Ascending aorta (tissue), 2 donors: ENCODE measurements at places on chromosomes 1 and 21.

DNA sequence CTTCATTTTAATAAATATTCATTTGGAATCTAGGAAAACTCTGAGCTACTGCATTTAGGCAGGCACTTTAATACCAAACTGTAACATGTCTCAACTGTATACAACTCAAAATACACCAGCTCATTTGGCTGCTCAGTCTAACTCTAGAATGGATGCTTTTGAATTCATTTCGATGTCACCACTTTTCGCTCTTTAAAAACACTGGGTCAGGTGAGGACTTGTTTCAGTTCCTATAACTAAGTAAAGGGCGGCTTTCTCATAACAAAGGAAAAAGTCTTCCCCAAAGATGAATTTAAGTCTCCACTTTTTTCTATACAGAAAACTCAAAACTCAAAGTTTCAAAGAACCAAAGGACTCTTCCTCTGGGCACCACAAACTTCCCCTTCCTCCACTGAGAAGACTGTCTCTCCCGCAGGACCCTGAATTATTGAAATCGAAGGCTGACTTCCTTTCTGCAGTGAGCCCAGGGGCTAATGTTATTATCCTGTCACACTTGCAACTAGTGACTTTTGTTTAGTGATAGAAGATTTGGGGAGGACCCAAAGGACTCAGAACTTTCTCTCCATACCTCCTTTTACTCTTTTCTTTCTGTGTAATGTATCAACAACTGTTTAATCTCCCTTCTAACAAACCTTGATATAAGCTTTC lies 9.7 kb upstream of the DHX9 start:
- no peak for DNase-seq
- H3K4me1 ChIP-seq: no peaks in the 10 kb centered on the region
- no peak overlapping the region for H3K4me3 ChIP-seq
- H3K27ac ChIP-seq: no peak overlapping the region
- peaks cover 3% of the 10 kb centered on the region for H3K36me3 ChIP-seq
- H3K27me3 ChIP-seq: no peaks in the 10 kb centered on the region

- H3K4me1 ChIP-seq: no peaks in the 10 kb centered on the region
- DNase-seq: no peak
- no peak overlapping the region for H3K4me3 ChIP-seq
- H3K27ac ChIP-seq: no peak overlapping the region
Observed at GRCh38 chr21:21146587-21147373, 148.6 kb downstream of the NCAM2 start.

DNA sequence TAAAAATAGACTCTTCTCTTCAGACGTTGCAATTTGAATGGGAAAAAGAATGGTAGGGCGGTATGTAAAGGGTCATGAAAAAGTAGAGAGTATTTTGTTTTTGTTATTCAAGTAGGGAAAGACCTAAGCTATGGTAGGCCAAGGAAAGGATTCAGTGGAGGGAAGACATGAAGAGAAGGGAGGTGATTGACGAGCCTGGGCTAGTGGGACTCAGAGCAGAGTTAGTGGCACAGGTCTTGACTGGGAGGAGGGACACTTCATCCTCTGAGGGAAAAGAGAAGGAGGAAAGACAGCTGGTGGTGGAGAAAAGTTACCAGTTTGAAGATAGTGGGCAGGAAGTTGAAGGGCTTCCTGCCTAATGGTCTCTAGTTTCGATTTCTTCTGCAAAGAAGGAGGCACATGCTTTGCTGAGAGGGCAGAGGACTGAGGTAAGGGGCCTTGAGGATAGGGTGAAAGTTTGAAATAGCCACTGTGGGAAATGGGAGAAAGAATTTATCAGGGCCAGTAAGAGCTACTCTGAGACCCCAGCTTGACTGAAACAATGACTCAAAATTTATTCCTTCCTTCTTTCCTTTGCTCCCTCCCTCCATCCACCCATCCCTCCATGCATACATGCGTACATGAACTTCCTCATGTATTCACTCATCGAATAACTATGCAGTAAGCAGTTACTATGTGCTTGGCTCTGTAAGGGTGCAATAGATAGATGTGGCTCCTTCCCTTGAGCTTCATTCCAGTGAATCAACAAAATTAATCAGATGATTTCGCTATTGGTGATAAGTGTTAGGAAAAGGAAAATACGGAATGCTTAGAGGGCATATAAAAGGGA lies 4.2 kb downstream of the CD48 start:
- H3K27ac ChIP-seq: no peak overlapping the region
- no peak overlapping the region for H3K4me3 ChIP-seq
- no peak for DNase-seq

DNA sequence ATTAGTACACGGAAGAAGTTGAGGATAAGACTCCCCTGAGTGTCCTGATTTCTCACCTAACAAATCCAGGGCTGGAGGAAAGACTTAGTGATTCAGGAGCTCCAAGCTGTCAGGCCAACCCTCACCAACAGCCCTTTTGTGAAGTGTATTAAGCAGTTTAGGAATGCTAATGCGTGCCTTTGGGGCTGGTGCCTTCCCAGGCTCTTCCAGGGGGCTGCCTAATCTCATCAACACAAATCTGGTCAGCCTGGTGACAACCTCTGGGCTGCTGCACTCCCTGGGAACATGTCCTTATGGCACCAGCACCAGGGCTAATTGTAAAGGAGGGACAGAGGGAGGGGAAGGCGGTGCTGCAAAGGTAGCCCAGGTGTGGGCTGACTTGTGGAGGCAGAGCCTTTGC lies 15.5 kb downstream of the CSMD2 start:
- no peak for DNase-seq
- no peaks in the 10 kb centered on the region for H3K4me1 ChIP-seq
- no peak overlapping the region for H3K27ac ChIP-seq
- H3K36me3 ChIP-seq: no peaks in the 10 kb centered on the region
- H3K4me3 ChIP-seq: no peak overlapping the region

DNA sequence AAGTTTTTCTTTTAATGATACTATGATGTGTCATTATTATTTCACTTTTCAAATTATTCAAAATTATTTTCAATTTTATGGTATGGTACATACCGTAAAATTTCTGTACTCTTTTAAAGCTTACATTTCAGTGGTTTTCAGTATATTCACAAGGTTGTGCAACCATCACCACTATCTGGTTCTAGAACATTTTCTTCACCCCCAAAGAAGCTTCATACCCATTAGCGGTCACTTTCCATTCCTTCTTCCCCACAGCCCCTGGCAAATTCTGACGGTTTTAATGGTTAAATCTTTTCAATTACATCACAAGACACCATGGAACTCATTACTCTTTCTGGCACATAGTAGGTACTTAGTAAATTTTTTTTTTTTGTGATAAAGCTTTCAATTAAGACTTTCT lies 22.8 kb upstream of the ATP5PO start:
- no peak overlapping the region for H3K4me3 ChIP-seq
- H3K27ac ChIP-seq: no peak overlapping the region
- H3K4me1 ChIP-seq: peaks cover 9% of the 10 kb centered on the region
- no peaks in the 10 kb centered on the region for H3K27me3 ChIP-seq
- no peak for DNase-seq

GRCh38 chr1:158898722-158899121 lies 32.6 kb upstream of the PYHIN1 start:
- H3K36me3 ChIP-seq: no peaks in the 10 kb centered on the region
- no peaks in the 10 kb centered on the region for H3K4me1 ChIP-seq
- DNase-seq: no peak
- no peak overlapping the region for H3K27ac ChIP-seq

DNA sequence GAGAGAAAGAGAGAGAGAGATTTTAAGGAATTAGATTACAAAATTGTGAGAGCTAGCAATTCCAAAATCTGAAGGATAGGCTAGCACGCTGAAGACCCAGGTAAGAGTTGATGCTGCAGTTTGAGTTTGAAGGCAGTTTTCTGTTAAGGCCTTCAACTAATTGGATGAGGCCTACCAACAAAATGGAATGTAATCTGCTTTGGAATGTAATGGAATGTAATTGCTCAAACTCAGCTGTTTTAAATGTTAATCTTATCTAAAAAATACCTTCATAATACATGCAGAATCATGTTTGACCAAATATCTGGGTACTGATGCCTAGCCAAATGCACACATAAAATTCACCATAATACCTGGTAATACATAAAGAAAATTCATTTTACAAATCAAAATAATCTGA lies 976.1 kb downstream of the LTN1 start:
- no peak overlapping the region for H3K4me3 ChIP-seq
- H3K27me3 ChIP-seq: no peaks in the 10 kb centered on the region
- no peaks in the 10 kb centered on the region for H3K4me1 ChIP-seq
- no peak for DNase-seq
- H3K36me3 ChIP-seq: no peaks in the 10 kb centered on the region
- no peak overlapping the region for H3K27ac ChIP-seq

DNA sequence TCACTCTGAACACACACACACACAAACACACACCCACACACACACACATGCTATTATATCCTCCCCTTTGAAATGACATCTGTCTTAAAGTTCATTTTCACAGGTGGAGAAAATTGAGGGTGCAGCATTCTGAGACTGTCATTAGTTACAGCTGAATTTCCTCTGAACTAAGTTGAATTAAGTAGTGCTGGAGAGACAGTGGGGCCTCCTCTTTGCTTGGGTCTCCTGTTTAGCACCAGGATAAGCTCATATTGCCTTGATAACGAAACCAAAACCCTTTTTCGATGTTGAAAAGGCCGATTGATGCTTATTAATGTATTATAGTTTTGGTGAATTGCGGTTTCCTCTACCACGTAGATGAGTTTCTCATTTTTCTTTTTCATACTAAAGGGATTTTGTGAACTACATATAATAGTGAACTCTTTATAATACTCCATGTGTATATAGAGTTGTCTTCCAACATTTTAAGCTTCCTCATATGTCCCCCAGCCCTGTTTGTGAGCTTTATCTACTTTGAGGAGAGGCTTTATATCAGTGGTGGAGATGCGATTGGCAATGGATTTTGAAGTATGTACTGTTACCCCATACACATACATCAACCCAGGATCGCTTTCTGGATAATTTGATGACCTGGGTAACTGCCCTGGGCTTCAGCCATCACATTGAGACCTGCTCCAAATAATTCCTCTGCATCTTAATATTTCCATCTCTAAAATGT lies 17.4 kb downstream of the DYNLT5 start:
- no peak overlapping the region for H3K27ac ChIP-seq
- no peaks in the 10 kb centered on the region for H3K36me3 ChIP-seq
- H3K27me3 ChIP-seq: no peaks in the 10 kb centered on the region
- DNase-seq: no peak
- H3K4me1 ChIP-seq: no peaks in the 10 kb centered on the region

DNA sequence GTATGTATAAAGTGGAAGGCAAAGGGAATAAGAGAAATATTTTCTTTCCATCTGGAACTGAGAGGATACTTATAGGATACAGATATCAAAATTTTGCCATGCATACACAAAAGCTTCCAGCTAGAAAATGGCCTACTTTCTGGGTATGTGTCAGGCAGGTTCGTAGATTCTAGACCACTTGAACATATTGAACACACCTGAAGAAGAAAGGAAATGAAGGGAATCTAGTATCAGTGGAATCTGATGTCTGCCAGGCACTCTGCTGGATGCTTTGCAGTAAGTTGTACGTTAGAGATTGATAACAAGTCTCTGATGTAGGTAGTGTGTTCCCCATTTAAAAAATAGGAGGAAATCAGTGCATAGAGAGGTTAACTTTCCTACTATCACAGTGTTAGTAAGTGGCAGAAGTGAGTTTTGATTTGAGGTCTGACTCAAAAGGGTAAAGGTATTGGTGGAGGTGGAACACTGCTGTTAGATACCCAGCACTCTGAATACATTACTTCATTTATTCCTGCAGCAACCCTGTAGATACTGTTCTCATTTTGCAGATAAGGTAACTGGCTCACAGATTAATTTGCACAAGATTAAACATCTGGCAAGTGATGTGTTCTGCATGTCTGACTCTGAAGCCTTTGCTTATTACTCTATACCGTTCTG lies 3.0 kb downstream of the CAMSAP2 start:
- no peak overlapping the region for H3K27ac ChIP-seq
- no peaks in the 10 kb centered on the region for H3K36me3 ChIP-seq
- no peaks in the 10 kb centered on the region for H3K27me3 ChIP-seq
- no peak for DNase-seq

DNA sequence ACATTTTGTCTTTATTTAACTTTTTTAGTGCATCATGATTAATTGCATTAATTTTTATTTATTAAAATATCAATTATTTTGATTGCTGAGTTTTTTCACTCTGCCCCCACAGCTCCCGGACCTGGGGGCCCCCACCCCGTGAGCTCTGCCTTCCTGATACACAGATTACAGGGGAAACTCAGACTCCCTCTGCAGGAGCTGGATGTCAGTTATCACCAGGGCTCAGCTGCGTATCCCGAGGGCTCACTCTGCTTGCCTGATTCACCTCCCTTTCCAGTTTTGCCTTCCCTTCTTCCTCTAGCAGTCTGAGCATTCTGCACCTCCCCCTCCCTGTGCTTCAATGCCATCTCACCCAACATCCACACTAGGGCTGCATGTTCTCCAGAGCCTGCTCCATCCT lies 98.2 kb downstream of the ATP1A1 start:
- H3K4me1 ChIP-seq: no peaks in the 10 kb centered on the region
- no peak for DNase-seq
- H3K36me3 ChIP-seq: no peaks in the 10 kb centered on the region
- H3K27me3 ChIP-seq: no peaks in the 10 kb centered on the region
- no peak overlapping the region for H3K27ac ChIP-seq

- H3K4me3 ChIP-seq: no peak overlapping the region
- no peak for DNase-seq
- H3K27ac ChIP-seq: no peak overlapping the region
- no peaks in the 10 kb centered on the region for H3K36me3 ChIP-seq
- H3K4me1 ChIP-seq: no peaks in the 10 kb centered on the region
Observed at GRCh38 chr1:160560045-160560705, 19.1 kb downstream of the CD84 start.

DNA sequence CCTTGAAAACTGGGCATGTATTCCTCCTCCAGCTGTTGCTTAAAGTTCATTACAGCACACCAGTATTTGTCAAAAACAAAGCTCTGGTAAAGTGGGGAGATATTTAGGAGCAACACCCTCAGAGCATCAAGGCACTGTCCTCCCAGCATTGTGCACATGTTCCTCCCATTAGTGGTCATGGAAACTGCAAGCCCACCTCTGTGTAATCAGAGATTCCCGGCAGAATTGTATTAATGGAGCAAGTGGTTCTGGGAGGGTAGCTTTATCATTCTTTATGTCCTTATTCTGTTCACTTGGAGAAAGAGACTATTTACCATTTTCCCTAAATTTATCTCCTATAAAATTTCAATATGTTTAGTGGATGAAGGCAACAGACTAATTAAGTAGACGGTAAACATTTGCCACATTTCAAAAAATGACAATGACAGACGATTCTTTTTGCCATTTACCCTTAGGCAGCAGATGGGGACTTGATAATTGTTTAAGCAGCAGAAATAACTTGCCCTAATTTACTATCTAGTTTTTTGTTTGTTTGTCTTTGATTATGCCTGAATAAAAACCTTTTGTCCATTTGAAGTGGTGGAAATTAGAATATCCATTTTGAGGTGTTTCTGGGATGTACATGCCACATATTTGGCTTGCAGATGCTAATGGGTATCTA lies 289.6 kb upstream of the ST6GALNAC5 start:
- no peaks in the 10 kb centered on the region for H3K27me3 ChIP-seq
- no peaks in the 10 kb centered on the region for H3K4me1 ChIP-seq
- no peak overlapping the region for H3K27ac ChIP-seq
- H3K36me3 ChIP-seq: no peaks in the 10 kb centered on the region
- no peak overlapping the region for H3K4me3 ChIP-seq
- no peak for DNase-seq
